Stimulated activated CD8-positive, alpha-beta memory T cell treated with anti-CD3 and anti-CD28 coated beads, Interleukin-15, amount 100 ng/mL, for 24 hours (primary cell): ENCODE measurements at places on chromosomes 7 and 10.

DNA sequence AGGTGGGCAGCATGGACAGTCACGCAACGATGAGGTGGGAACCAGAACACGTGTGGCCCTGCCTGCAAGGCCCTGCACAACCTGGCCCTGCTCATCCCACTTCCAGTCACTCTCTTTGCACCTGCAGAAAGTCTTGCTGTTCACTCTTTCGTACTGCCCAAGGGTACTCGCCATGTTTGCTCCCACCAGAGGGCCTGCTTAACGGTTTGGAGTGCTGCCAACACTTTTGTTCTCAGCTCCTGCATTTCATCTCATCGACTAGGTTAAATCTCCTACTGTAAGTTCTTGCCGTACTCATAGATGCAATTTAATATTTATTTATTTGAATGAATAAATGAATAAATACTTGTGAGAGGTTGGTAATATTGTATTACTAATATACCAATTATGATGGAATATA is 315.3 kb downstream of the SDK1 start:
- DNase-seq: no peak

DNA sequence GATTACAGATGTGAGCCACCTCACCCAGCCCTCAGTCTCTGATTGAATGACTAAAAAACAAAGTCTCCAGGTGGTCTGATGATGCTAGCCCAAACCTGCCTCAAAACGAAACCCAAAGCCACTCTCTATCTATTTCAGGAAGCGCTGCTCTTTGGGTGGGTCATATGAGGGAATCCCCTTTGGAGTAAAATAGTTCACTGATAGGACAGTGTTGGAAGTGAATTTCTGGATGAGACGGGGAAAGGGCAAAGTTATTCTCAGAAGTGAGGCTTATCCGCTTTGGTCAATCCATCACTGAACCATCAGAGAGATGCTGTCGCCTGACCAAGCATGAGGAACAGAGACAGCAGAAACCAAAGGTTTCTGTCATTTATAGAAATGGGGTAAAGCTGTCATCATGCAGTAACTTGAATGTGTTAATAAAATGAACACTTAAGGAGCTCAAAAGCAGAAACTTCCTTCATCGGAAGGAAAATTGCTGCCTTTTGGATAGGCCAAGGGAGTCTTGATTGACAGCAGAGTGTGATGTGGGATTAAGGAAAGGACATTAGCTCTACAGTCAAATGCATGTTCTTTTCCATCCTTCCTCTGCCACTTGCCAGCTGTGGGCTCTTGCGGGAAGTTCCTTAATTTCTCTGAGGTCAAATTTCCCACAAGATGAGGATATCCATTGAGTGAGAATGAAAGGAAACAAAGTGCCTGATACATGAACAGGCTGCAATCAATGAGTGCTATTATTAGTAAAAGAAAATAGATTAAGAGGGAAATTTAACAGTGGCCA is 64.9 kb upstream of the C1QL3 start:
- no peak for DNase-seq

- DNase-seq: no peak
Measured at GRCh38 chr7:38817526-38817925, 91.5 kb downstream of the VPS41 start.

DNA sequence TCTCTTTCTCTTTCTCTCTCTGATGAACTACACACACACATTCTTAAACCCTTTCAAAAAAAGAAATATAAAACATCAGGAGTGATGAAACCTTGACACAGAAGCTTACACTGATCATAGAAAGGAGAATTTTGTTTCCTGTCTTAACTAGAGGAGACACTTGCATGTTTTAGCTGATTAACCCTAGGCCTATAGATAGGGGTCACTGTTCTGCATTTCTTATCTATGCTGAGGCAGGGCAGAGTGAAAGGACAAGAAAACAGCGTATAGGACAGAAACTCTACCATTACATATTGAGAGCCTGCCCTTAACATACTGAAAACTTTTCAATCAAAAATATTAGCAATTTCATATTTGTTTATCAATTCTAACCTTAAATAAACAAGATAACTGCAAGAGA is 680.6 kb upstream of the MBL2 start:
- no peak for DNase-seq

DNA sequence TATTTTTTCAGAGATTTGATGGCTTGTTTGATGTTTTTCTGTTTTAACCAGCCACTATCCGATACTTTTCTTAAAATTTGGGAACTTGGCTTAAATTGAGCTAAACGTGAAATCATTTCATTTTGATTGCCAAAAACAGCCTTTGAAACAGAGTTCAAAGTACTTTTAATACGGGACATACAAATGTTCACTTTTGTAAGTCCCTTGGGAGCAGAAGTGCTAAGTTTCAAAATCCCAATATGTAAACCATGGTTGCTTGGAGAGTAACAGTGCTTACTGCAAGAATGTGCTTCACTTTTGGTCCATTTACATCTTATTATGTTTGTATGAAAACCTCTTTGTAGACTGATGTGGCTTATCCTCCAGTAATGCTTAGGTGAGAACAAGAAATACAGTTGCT is 10.9 kb downstream of the PNPLA8 start:
- DNase-seq: no peak

DNA sequence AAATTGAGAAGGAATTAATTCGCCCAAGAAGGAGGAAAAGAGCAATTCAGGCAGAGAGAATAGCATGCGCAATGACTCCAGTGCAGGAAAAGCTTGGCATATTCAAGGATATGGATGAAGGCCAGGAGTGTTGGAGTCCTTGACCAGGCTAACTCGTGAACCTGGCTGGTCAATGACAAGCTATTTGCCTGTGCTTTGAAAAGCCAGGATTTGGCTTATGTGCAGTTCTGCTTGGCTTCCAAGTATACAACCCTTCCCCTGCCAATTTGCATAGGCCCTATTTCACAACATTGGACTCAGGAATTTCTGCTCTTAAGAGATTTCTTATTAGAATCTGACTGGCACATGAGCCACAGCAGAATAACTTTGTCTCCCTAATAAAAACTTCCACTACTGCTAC is 72.3 kb upstream of the SP8 start:
- DNase-seq: no peak

DNA sequence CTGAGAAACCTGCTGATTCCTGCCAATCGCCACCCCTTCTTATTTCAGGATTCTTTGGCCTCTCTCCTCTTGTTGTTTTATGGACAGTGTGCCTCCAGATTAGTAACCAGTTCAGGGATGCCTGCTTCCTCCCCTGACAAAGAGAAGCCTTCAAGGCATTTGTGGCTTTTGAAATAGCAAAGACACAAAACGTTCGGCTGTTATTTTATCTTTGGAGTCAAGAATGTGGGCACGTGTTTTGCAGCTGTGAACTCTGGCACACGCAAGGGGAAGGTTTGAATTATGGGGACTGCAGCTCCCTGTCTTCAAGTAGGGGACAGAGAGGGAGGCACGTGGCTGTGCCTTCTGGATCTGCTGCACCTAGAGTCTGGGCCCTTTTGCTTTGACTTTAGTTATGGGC is 157.9 kb upstream of the GRB10 start:
- no peak for DNase-seq

DNA sequence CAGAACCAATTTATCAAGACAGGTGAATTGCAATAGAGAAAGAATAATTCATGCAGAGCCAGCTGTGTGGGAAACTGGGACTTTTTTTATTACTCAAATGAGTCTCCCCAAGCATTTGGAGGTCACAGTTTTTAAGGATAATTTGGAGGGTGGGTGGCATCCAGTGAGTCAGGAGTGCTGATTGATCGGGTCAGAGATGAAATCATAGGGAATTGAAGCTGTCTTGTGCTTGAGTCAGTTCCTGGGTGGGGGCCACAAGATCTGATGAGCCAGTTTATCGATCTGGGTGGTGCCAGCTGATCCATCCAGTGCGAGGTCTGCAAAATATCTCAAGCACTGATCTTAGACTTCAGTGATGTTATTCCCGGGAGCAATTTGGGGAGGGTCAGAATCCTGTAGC is 9.9 kb upstream of the MYO1G start:
- DNase-seq: no peak

DNA sequence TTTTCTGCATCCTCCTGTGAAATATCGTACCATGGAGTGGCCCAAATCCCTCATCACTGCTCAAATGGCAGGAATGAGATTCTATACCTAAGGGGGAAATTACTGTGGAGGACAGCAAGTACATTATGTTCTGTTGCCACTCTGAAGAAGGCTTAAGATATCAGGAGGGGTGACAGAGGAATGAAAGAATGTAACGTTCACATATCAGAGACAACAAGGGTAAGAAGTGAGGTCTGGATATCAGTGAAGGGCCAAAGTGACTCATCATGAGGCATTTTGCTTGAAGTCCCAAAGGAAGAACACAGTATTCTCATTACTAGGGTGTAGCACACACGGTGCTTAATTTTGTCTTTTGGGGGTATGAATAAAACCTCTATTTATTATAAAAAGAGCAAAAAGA is 71.5 kb upstream of the SLC13A1 start:
- DNase-seq: no peak

DNA sequence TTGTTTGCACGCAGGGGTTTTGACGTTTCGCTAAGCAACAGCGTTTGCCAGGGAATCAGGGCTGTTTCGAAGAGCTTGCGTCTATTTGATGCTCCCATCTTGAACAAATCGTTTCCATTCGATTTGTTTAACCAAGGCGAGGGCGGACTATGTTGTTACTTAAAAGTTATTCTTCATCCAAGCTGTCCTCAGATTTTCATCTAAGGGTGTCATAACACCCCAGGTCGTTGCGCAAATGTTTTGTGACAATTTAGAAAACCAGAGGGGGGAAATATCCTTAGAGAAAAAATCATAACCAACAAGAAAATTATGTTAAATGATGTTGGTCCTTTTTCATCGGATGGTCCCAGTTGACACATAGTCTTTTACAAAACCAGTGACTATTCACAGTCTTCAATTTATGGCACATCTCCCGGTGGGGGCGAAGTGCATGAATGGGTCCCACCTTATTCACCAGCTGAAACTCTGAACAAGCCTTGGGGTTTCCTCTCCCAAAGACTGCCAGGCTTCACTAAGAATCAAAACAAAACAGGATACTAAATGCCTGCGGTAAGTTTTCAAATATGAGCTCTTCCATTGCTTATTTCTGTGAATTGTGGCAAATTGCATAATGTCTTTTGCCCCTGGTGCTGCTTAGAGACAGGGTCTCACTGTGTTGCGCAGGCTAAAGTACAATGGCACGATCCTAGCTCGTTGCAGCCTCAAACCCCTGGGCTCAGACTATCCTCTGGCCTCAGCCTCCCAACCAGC is 109.9 kb downstream of the REEP3 start:
- DNase-seq: no peak

DNA sequence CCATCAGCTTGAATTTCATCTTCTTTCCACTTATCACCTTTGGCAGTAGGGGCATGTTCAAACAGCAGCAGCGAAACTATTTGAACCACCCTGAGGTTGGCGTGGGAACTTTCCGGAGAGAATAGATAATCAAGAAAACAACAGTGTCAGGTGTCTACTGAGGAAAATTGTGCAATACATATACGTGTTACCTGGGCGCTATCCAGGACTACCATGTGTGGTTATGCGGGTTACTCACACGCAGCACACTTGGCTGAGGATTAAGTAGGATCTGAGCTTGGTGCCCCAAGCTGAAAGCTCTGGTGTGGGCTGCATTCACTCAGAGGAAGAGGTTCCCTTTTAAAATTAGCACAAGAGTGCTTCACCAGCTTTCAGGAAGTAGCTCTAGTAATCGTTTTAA is 8.8 kb upstream of the ABI1 start:
- no peak for DNase-seq

GRCh38 chr7:25978466-25978865 is 173.5 kb upstream of the NFE2L3 start:
- DNase-seq: no peak

GRCh38 chr7:974172-974571 is 1.2 kb downstream of the COX19 start:
- DNase-seq: no peak

GRCh38 chr7:28700096-28700495 is 258.0 kb downstream of the TRIL start:
- no peak for DNase-seq

- DNase-seq: no peak
Measured at GRCh38 chr10:79420974-79421688, 24.3 kb downstream of the ZCCHC24 start.

DNA sequence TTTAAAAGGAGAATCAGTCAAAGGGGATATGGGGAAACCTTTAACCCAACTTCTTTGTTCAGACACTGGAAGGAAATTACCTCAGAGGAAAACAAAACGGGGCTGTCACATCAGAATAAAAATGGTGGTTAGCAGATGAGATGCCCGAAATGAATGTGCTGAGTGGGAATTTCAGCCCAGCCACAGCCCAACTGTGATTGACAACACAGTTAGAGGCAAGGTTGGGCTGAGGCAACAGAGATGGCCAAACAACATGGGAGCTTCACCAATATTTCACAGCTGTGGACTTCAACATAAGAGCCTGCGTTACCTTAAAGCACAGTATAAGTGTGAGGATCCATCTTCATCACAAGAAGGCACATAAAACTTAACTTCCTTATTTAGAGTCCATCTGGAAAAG is 133.5 kb upstream of the PTPRZ1 start:
- DNase-seq: no peak

- no peak for DNase-seq
Measured at GRCh38 chr7:108613147-108613948, 43.7 kb downstream of the DNAJB9 start.

- no peak for DNase-seq
Measured at GRCh38 chr7:42340436-42340835, 103.4 kb upstream of the GLI3 start.
